ENCODE measurements at places on chromosomes 2 and 18. TPM values are rescaled to one million over a fixed set of nuclear protein-coding genes. Genes with fewer than 3 reads are reported as not detected.
A peak's percentile ranks its signal among the peaks of the same experiment; 100 is the strongest.

DNA sequence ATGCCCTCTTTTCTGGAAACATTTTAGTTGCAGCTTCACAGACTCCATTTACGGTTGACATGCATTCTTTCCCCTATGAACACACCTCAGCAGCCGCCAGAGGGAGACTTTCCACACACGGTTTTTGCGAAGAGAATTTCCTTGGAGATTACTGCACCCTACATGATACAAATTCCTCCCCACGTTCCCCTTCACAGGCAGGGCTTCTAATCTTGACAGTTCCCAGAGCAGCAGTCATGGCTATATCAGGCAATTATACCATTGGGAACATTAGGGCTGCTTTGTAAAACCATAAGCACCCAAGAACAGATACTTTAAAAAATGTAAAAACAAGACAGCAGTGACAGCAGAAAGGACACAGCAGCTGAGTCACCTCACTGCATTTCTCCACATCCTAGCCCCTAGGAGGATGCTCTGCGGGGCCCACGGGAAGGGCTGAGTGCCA is 253.8 kb downstream of the TGIF1 start:
- H3K27me3 ChIP-seq: no peaks in the 10 kb centered on the region
- DNase-seq: peak; percentile 52
- H3K4me3 ChIP-seq: no peak overlapping the region
- no peaks in the 10 kb centered on the region for H3K4me1 ChIP-seq
- H3K27ac ChIP-seq: no peak overlapping the region
- no peaks in the 10 kb centered on the region for H3K36me3 ChIP-seq

Gene SPATA3
- total RNA-seq: not detected

Gene ALPP
- 0.32 TPM for total RNA-seq

GRCh38 chr18:21703241-21703820 is 1.2 kb downstream of the ABHD3 start:
- no peak for DNase-seq
- H3K27me3 ChIP-seq: no peaks in the 10 kb centered on the region
- peaks cover 5% of the 10 kb centered on the region for H3K4me1 ChIP-seq
